ENCODE measurements at places on chromosomes 3 and 15.

DNA sequence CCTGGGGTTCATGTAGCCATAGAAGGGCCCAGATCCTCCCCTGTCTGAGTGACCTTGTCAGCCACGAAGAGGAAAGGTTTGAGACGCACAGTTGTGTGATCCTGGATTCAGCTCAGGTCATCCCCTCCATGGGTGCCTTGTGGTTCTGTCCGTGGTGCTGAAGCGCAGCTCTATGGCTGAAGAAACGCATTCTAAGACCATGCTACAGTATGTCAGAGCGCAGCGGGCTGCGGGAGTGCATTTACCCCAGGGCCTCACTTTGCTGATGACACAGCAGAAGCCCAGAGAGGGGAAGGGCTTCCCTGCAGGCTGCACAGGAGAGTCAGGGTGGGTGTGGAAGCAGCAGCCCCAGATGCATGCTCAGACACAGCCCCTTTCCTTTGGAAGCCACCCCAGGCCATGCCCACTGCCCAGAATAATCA is 68.8 kb upstream of the IQSEC1 start:
- peak; percentile 64 for DNase-seq

- peak; percentile 10 for DNase-seq
Measured at GRCh38 chr15:70902107-70902506, 9.5 kb downstream of the LRRC49 start.

DNA sequence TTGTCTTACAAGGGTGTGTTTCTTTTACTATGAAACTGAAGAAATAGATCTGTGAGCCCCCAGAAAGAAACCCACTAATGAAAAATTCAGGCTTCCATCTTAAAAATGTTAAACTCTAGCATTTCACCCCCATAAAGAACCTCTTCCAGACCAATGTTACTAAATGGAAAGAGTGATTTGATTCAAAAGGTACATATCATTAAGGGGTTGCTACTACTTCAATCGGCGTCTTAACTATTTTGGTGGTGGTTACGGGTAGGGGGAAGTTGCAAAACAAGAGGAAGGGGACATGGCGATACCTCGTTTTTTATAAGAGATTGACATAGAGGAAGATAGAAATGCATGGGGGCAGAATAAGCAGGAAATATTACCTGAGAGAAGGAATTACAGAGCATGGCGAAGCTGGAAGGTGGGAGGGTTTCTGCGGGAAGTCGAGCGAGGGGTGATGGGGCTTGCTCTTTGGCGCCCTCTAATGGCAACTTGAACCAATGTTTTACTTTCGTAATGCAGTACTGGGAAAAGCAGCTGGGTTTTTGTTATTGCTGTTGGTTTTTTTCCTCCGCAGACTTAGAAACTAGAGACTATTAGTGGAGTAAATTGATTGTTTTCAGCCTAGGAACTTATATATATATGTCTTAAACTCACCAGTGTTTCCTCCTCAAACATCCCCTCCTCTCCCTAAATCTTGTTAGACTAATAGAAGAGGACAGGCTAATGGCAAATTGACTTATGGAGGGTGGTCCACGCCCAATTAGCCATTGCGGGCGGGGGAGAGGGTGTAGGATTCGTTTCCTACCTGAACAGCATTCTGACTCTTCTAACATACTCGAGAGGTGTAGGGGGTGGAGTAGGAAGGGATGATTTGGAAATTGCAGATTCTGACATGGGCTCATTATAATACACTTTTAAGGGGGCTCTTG is 11.3 kb upstream of the SOX2 start:
- peak; percentile 67 for DNase-seq

DNA sequence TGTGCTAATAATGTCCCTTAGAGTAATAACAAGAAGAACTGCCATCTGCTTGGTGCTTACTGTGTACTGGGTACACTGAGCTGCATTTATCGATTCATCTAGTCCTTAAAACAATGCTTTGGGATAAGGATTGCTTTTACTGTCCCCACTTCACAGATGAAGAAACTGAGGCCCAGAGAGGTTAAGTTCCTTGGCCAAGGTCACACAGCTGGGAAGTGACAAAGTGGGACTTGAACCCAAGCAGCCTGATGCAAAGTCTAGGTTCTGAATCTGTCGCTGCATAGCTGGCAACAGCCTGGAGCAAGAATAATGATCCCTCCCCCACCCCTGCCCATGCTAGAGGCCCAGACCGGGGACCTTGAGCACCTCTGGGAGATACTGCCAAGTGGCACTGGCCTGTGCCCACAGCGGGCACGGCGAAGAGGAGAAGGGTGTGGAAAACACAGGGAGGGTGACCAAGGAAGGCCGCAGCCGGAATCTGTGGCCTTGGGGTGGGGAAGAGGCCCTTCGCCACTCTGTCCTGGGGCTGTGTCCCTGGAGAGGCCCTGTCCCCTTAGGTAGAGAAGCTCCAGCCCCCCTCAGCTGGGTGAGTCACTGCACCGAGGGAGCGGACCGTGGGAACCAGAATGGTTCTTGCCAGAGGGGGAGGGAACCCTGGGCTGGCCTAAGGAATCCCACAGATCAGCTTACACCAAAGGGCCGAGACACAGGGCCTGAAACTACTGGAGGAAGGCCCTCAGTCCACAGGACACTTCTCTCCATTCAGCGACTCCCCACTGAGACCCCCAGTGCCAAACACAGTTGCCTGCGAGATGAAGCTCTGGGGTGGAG is 3.5 kb downstream of the PLXND1 start:
- peak; percentile 65 for DNase-seq

DNA sequence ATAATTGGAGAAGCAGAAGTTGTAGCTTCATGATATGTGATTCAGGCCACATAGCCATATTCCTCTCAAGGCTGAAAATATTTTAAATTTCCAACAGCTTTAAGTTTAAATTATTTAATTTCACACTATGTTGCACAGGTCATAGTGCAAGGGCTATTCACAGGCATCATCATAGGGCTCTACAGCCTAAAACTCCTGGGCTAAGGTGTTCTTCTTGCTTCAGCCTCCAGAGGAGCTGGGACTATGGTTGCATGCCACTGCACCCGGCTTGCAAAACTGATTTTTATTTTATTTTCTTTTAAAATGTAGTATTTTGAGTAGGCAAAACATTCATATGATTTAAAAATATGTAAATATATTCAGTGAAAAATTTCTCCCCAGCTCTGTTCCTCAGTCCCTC is 6.0 kb upstream of the CEP97 start:
- DNase-seq: no peak

GRCh38 chr3:184889312-184889904 is 77.4 kb downstream of the VPS8 start:
- DNase-seq: no peak

DNA sequence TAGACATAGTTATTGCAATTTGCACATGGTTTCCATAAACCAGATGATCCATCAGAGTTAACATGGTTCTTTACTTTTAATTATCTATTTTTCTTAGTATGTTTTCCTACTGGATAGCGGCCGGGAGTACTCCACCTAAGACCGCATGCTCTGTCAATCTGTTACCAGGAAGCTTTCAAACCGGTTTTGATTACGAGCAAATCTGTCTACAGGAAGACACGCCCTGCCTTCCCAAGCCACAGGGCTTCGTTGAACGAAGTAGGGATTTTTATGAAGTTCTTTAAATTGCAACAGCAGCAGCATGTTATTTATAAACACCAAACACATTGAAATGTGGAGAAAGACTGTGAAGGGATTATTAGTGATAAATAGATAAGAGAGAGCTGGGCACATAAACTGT is 283.3 kb upstream of the ROBO2 start:
- no peak for DNase-seq

GRCh38 chr3:21744793-21745192 is 6.2 kb downstream of the ZNF385D start:
- DNase-seq: no peak

GRCh38 chr15:101176625-101177024 is 75.2 kb downstream of the CHSY1 start:
- DNase-seq: no peak

All from NB4 (cell line).